ENCODE measurements at places on chromosomes 4 and X. TPM values are rescaled to one million over a fixed set of nuclear protein-coding genes. Genes with fewer than 3 reads are reported as not detected.

The IL13RA1 gene
- total RNA-seq: 35.6 TPM

The KLKB1 gene
- 0.82 TPM for total RNA-seq

The USP17L28 gene
- not detected for total RNA-seq

The NLGN3 gene
- total RNA-seq: 2.2 TPM

The IL15 gene
- 4.0 TPM for total RNA-seq

The PROM1 gene
- 34.9 TPM for total RNA-seq

The SUPT20HL2 gene
- 0.06 TPM for total RNA-seq

The PTPN13 gene
- 117 TPM for total RNA-seq

The CD38 gene
- 1.9 TPM for total RNA-seq

The OPHN1 gene
- 20.4 TPM for total RNA-seq

The TMEM156 gene
- 4.0 TPM for total RNA-seq

The UGT8 gene
- 38.4 TPM for total RNA-seq

The SUPT20HL1 gene
- not detected for total RNA-seq

The FGFRL1 gene
- total RNA-seq: 59.1 TPM

The TKTL1 gene
- total RNA-seq: 0.18 TPM

The NIPAL1 gene
- total RNA-seq: 6.8 TPM

The FHIP1A gene
- total RNA-seq: 21.0 TPM

The LRCH2 gene
- 9.5 TPM for total RNA-seq

All from metanephros (tissue), 2 donors.